ENCODE measurements at places on chromosomes 6 and 20. TPM values are rescaled to one million over a fixed set of nuclear protein-coding genes. Genes with fewer than 3 reads are reported as not detected.

C6orf118 gene
- not detected for total RNA-seq

GPR63 gene
- under 0.01 TPM for total RNA-seq

GRIK2 gene
- not detected for total RNA-seq

SMLR1 gene
- total RNA-seq = not detected

PHF10 gene
- 20.4 TPM for total RNA-seq

SOX18 gene
- total RNA-seq = 25.2 TPM

FRMD1 gene
- total RNA-seq = not detected

TNXB gene
- 3.3 TPM for total RNA-seq

OXT gene
- not detected for total RNA-seq

RNF144B gene
- 77.0 TPM for total RNA-seq

MUC21 gene
- total RNA-seq = not detected

MCHR2 gene
- not detected for total RNA-seq

ZFP57 gene
- not detected for total RNA-seq

CPNE5 gene
- 3.3 TPM for total RNA-seq

TNFRSF6B gene
- 328 TPM for total RNA-seq

LPA gene
- not detected for total RNA-seq

PSMB1 gene
- 423 TPM for total RNA-seq

NHSL1 gene
- total RNA-seq = 38.9 TPM

FUT9 gene
- total RNA-seq = not detected

AGER gene
- total RNA-seq = 0.59 TPM

HDAC2 gene
- 82.7 TPM for total RNA-seq

PARD6B gene
- under 0.01 TPM for total RNA-seq

OPRL1 gene
- 0.54 TPM for total RNA-seq

DAAM2 gene
- not detected for total RNA-seq

DLK2 gene
- not detected for total RNA-seq

RPN2 gene
- total RNA-seq = 305 TPM

CFB gene
- 3.9 TPM for total RNA-seq

GNAS-AS1 gene
- total RNA-seq = not detected

OPN5 gene
- total RNA-seq = not detected

RALGAPB gene
- total RNA-seq = 30.4 TPM

NFATC2 gene
- 10.7 TPM for total RNA-seq

SLA2 gene
- not detected for total RNA-seq

IMPG1 gene
- total RNA-seq = not detected

BCAS1 gene
- not detected for total RNA-seq

LY6G5C gene
- total RNA-seq = 3.3 TPM

FOXS1 gene
- total RNA-seq = not detected

LZTS3 gene
- 4.8 TPM for total RNA-seq

KCNG1 gene
- 0.87 TPM for total RNA-seq

ALDH8A1 gene
- total RNA-seq = not detected

DEF6 gene
- total RNA-seq = 1.5 TPM

CST3 gene
- total RNA-seq = 519 TPM

HLA-DQA2 gene
- total RNA-seq = not detected

CD40 gene
- 10.9 TPM for total RNA-seq

DYNLT2 gene
- 0.74 TPM for total RNA-seq

PNLDC1 gene
- 0.27 TPM for total RNA-seq

BHLHE23 gene
- total RNA-seq = not detected

SERPINB1 gene
- 73.7 TPM for total RNA-seq

PRRT1 gene
- not detected for total RNA-seq

PSMB9 gene
- total RNA-seq = 135 TPM

GGTLC1 gene
- total RNA-seq = not detected

Data from mammary microvascular endothelial cell (primary cell).